Activated CD8-positive, alpha-beta T cell treated with anti-CD3 and anti-CD28 coated beads for 36 hours (primary cell): ENCODE measurements at places on chromosomes 1 and 21.

DNA sequence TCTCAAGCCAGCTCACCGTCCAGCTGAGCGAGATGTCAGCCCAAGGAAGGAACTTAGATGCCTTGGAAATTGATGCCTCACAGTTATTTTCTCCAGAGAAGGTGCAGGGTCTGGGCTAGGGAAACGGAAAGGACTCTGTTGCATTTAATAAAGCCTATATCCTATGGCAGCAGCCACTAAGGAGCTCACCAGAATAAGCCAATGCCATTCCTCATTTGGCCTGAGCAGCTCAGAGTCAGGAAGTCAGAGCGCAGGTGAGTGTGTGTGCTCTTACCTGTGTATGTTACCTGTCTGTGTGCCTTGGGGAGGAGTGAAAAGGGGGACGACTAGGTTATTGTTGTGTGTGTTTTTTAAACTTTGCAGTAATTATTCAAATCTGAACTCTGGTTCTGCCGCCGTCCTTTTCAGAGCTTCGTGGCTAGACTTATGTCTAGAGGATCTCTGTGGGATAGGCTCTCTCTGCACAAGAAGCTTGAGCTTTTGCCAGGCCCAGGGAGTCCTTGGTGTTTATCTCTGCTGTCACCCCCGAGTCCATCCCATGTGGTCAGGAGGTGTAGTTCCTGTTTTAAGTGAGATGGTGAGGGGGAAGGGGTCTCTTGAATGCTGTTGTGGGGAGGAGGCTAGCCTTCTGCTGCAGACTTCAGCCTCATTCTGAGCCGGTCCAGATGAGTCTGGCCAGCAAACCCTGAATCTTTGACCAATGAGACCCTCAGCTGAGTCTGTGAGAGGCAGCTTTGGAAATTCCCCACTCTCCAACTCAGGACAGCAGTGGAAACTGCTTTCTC, 2.4 kb downstream of the TMCC2 start:
- no peak for DNase-seq

GRCh38 chr1:210754878-210755665, 378.9 kb downstream of the KCNH1 start:
- DNase-seq = no peak

GRCh38 chr1:92240034-92240433, 22.3 kb downstream of the C1orf146 start:
- DNase-seq = no peak

- no peak for DNase-seq
Measured at GRCh38 chr1:161737625-161738024, 12.0 kb upstream of the DUSP12 start.

- DNase-seq = no peak
Measured at GRCh38 chr1:18723701-18724411, 93.2 kb downstream of the PAX7 start.

- DNase-seq = no peak
Measured at GRCh38 chr1:226782845-226783601, 43.9 kb upstream of the ITPKB start.

- no peak for DNase-seq
Measured at GRCh38 chr1:41890825-41891198, 27.9 kb downstream of the HIVEP3 start.

DNA sequence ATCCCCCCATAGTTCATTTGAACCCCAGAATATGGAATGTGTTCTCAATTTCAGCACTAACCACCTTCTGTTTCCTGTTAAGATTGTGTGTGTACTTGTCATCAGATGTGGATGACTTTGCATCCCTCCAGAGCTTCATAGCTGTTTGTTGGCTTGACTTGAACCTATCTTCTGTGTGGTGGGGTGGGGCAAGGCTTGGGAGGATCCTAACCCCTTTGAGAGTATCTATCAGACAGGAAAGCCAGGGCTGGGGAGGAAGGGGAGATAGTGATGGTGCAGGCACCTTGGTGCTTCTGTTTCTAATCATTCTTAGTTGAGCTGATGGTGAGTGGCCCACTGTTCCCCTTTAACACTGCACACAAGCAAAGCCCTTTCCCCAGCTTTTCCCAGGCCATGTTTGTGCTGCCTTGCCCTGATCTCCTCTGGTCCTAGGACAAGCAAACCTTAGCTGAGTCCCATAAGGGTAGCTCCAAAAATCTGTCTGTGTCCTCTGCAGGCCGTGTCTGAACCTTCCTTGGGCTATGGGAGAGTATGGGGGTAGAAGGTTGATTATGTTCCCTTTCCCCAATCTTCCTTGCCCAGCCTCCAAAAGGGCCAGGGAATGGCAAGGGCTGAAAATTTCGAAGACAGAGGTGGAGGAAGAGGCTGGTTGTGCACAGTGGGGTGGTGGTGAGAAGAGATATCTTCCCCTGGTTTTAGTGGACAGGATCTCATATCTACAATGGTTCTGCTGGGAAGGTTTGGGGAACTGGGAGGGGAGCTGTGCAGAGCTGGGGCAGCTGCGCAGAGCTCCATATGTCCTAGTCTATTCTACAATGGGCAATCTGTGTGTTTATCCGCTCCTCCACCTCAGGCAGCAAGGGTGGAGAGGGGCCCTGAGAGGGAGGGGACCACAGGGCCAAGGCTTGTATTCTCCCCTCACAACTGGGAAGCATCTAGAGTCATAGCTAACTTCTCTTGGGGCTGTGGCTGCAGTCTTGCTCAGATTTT, 1.4 kb downstream of the NHLH1 start:
- no peak for DNase-seq

DNA sequence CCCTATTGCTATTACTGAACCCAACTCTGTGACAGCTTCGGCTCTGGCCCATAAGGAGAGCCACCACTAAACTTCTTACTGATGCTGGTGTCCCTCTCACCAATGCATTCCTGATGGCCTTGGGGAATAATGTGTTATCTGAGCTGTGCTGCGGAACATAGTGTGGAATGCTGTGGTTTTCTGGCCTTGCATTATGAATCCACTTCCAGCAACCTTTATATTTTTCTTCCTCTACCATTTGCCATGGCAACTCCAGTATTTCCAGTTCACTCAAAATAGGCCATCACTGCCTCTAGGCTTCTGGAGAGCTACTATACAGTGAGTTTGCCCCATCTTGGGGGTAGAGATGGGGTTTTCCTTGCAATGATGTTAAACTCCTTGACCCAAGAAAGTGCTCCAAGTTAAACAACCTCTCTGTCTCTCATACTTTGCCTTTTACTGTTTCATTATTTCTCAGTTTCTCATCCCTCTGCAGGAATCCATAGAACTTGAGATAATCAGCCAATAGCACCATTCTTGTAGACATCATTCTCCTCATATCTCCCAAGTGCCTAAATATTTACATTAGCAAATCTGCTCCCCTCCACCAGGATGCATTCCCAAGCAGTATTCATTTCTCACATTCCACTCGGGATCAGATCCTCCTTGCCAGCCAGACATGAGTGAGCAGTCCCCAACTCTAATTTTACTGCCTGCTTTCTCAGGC, 11.1 kb upstream of the RAVER2 start:
- DNase-seq = no peak

GRCh38 chr1:240413732-240414131, 198.2 kb downstream of the GREM2 start:
- no peak for DNase-seq

DNA sequence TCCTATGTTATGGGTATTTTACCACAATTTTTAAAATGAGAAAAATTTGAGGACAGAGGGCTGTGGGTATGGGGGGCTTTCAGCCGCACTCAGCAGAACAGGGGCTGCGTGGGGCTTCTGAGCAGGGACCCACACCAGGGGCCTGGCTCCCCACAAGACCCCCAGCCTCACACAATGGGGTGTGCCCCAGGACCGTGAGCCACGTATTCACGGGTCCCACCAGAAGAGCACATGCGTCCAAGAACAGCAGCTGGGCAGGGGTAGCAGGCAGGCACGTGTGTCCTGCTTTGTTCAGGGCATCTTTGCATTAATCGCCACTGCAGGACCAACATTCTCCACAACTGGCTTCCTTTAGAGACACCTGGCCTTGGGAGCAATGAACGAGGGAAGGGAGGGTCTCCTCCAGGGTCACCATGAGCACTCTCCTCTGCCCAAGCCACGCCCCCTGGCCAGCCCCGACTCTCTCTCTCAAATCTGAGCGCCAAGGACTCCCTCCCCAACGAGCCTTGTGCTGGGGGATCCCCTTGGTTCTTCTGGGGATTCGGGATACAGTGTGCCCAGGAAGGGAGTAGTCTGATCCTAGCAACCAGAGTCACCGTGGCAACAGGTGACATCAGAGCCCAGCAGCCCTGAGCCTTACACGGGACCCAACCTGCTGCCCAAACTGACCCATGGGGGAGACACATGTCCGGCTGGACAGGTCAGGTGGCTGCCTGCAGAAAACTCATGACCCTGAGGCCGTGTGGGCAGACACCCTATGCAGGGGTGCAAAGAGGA, 7.4 kb upstream of the ARF1 start:
- no peak for DNase-seq

GRCh38 chr21:35509001-35509704, 460.1 kb upstream of the RUNX1 start:
- DNase-seq = no peak

DNA sequence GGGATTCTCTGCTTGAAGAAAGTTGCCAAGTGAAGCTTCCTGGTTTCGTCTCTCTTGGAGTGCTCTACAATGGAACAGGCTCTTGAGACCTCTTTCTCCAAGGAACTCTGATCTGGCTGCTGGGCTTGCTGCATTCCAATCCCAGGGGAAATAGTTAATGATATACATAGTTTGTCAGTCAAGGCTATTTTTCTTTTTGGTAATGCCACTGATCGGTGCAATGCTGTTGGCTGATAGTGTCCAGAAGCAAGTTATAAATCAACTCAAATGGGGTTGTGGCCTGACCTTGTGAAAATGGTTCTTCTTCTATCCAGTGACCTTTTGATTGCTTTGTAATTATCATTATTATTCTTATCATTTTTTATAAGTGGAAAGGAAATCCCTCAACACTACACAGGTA, 48.4 kb upstream of the TNFSF18 start:
- DNase-seq = no peak

GRCh38 chr1:51622455-51622913, 5.6 kb downstream of the OSBPL9 start:
- peak; percentile 42 for DNase-seq

DNA sequence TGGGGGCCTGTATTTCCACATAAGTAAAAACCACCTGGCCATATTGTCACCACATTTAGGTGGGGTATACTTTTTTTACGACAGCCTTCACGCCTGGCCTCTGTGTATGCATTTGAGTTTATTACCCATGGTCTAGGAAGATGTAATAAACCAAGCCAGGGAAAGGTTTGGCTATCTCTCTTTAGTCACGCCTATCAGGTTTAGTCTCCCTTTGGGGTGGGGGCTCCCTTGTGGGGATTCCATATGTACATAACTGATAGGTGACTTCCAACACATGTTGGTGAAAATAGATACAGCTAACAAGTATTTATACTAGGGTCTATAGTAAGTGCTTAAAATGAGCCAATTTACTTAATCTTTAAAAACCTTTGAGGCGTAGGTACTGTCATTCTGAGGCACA, 4.2 kb downstream of the YBX1 start:
- no peak for DNase-seq

GRCh38 chr1:197778366-197778945, 3.2 kb upstream of the DENND1B start:
- DNase-seq = no peak

DNA sequence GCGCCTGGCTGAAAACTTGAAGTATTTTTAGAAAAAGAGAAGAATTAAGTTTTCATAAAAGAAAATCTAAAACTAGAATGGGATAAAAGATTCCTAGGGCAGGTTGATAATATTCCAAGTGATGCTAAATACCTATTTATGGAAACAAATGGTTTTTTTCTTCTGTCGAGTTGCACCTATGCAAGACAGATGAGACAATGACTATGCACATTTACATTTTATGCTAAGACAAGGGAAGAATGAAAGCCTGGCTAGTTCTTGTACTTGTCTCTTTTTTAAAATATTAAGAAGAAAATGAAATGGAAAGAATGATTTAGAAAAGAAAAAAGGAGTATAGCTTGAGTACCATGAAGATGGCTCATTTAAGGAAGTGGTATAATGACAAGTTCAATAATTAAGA, 24.4 kb upstream of the USP24 start:
- DNase-seq = no peak

DNA sequence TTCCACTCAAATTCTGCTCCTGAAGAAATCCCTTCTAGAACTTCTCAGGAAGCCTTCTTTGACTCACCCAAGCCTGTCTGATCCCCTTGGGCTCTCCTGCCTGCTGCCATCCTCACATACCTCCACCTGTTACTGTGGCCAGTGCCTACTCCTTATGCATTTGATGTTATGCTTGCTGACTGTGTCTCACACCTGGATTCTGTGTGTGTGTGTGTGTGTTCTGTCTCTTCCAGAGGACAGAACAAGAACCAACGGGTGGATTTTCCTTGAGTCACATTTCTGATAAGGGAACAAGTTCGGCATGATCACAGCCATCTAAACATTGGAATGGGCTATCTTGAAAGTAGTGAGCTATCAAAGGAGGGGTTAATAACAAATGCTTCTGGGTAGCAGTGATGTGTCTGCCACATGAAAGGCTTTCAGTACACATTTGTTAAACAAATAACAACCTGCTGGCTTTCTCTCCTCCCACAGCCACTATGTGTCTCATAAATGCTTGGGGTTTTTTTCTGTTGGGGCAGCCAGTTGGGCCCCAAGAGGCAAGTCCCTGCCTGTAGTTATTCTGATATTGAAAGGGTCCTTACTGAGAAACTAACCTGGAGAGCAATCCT, 8.9 kb upstream of the GPR37L1 start:
- DNase-seq = no peak

DNA sequence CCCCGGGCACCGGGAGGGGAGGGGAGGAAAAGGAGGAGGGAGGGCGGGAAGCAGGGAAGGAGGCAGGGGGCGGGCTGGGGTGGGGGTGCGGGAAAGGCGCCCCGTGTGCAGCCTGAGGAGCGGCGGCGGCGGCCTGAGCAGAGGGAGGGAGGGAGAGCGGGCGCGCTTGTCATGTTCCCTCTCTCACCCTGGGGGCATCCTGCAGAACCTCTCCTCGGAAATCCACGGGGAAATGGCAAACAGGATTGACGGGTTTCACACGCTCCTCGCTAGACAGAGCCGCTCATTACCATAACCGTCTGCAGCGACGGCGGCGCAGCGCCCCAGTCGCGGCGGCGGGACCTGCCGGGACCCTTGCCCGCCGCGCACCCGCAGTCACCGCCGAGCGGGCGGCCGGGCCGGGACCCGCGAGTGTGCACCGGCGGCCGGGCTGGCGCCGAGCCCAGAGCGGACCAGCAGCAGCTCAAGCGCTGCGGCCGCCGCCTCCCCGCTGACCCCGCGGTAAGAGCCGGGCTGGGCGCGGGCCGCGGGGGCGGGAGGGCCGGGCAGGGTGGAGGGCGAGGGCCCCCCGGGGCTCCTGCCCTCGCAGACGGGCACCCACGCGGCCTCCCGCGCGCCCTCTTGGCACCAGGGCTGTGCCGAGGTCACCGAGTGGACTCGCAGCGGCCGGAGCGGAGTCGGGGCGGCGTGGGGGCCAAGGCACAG, at the start of gene SERTAD4:
SERTAD4 (plus strand) TSS at position 286 of the 705 bp plus-strand sequence. CDS start 5,165 bp downstream, outside the sequence.
- DNase-seq = no peak

GRCh38 chr1:154857441-154858215, 12.5 kb downstream of the KCNN3 start:
- DNase-seq = no peak

DNA sequence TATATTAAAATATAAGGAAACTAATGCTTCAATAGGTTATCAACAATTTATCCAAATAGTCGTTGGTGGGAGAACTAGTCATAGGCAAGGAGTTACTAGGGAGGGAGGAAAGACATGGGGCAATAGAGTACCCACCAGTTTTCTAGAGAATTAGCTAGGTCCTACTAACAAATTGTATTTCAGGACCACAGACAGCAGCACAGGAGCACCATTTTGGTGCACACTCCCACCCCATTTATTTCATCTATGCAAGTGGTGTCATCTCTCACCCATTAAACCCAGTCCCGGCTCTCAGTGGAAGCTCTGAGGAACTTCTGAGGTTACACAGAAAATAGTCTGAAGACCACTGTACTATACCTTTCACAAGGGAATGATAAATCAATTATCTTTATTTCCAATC, 89.0 kb upstream of the BCAR3 start:
- no peak for DNase-seq
